CD4-positive, alpha-beta T cell treated with Interleukin-17A for 1 hour (primary cell): ENCODE measurements at places on chromosomes 6 and 20.

- DNase-seq, result no peak
Measured at GRCh38 chr6:7424967-7425807, 35.6 kb downstream of the RIOK1 start.

DNA sequence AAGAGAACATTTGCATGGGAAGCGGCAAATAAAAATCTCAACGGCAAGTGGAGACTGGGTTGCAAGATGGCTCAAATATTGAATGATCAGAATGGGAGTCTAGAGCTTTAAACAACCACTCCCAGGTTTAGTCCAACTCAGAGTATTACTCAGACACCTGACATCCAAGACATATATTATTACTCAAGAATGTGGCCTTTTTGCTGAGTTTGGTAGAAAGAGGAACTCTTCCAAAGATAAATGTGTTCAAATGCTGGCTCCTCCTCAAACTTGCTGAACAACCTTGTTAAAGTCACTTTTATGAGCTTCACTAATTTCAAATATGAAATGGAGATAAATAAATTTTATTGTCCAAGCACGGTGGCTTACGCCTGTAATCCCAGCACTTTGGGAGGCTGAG is 77.8 kb downstream of the ESR1 start:
- DNase-seq, result no peak

GRCh38 chr6:117481278-117481925 is 1.1 kb upstream of the DCBLD1 start:
- peak; percentile 14 for DNase-seq

DNA sequence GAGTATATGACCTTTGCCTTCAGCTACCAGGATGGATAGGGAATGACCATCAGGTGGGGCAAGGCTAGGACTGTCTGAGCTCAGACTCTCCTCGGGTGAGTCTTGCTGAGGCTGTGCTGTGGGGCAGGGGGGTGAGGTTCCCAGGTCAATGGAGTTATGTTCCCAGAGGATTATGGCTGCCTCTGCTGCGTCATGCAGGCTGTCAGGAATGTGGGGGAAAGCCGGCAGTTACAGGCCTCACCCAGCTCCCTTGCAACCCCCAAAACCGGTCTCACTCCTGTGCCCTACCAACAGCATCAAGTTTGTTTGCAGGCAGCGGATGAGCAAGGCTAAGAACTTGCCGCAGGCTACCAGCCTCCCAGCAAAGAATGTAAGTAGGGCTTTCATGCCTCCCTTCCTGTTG is 93.5 kb downstream of the ESR1 start:
- DNase-seq, result no peak

- no peak for DNase-seq
Measured at GRCh38 chr6:44306710-44307109, 6.4 kb downstream of the AARS2 start.

DNA sequence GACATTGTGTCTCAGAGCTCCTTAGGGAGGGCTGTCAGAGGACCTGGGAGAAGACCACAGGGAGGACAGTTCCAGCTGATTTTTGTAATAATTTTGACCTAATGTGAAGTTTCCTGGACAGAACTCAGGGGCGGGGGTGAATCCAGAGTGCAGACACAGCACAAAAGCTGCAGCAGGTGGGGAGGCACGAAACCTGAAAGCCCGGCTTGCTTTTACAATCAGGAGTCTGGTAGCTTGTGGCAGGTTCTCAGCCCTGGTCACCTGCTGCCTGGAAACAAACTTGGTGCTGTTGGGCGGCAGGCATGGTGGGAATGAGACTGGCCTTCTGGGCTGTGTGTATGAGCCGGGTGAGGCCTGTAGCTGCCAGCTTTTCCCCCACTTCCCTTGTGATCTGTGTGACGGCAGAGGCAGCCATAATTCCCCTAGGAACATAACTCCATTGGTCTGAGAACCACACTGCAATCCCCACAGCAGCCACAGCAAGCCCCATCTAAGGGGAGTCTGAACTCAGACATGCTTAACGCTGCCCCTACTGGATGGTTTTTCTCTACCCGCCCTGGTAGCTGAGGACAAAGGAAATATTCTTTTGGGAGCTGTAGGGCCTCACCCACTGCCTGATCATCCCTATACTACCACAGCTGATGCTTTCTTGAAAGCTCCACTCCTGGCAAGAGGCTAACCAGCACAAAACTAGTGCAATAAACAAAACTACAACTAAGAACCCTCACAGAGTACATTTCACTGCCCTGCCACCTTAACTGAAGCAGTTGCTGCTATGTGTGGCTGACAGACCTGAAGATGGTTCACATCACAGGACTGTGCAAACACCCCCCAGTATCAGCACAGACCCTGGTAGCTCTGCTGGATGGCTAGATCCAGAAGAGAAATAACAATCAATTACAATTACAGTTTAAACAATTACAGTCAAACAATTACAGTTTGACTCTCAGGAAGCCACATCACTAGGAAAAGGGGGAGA is 1055.1 kb upstream of the GJE1 start:
- no peak for DNase-seq

DNA sequence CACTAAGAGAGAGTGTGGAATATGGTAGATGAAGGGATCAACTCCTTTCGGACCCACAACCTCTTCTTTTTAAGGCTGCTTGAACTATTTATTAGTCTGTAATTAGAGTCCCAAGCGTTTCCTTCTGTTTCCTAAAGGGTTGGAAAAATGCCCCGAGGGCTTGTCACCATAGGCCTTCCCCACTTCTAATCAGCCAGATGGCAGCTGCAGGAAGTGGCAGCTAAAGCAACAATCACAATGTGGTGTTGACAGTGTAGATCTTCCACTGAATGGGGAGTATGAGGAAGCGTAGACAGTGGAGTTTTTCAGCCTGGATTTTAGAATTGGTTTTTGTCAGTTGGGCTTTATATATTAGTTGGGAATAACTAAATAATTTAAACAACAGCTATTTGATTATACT is 40.6 kb downstream of the SLC35D3 start:
- no peak for DNase-seq

DNA sequence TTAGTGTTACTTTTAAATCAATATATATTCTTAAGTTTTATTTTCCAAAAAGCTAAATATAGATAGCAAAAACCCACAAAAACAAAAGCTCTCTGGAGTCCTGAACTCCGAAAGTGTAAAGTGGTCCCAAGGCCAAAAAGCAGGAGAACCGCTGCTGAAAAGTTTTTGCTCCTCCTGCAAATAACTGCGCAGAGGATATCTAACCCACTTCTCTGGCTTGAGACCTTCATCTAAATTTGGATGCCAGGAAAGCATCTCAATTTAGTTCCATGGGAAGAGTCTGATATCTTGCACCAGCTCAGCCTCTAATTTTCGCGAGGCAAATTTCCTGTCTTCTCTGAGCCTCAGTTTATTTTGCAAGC is 523 bp downstream of the MRPS10 start:
- no peak for DNase-seq

DNA sequence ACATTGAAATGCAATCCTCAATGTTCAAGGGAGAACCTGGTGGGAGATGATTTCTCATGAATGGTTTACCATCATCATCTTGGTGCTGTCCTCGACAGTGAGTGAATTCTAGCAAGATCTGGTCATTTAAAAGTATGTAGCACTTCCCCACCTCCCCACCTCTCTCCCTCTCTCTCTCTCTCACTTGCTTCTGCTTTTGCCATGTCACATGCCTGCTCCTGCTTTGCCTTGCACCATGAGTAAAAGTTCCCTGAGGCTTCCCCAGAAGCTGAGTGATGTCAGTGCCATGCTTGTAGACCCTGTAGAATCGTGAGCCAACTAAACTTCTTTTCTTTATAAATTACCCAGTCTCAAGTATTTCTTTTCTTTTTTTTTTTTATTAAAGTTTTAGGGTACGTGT is 60.5 kb downstream of the DST start:
- no peak for DNase-seq

GRCh38 chr6:136784910-136785746 is 7.1 kb downstream of the MAP3K5 start:
- peak; percentile 49 for DNase-seq

- no peak for DNase-seq
Measured at GRCh38 chr6:108337721-108338120, 42.9 kb downstream of the AFG1L start.

DNA sequence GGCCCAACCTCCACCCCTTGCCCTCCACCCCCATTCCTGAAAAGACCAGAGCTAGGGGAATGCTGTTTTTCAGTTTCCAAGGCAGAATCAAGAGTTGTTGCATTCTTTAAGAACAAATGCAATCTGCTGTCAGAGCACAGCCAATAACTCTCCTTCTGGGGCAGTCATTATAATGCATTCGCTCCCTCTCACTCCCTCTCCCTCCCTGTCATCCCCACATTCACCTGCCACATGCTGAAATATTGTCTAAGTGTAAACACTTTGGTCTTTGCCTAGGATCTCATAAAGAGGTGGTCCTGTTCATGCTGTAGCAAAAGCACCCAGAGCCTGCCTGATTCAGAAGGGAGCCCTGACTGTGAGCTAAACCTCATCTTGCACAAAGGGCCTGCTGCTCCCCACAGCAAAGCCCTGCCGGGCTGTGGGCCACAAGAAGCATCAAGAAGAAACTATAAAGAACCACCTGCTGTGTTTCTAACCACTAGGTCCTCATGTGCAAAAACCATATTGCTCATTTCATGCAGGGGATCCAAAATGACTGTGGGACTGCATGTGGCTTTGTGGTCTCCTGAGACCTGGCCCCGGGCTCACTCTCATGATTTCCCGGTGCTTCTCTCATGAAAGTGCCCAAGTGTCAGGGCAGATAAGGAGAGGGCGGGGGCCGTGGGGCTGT is 85.6 kb downstream of the GPR6 start:
- DNase-seq, result no peak

- peak; percentile 59 for DNase-seq
Measured at GRCh38 chr20:35768731-35769664, 2.8 kb upstream of the PHF20 start.

DNA sequence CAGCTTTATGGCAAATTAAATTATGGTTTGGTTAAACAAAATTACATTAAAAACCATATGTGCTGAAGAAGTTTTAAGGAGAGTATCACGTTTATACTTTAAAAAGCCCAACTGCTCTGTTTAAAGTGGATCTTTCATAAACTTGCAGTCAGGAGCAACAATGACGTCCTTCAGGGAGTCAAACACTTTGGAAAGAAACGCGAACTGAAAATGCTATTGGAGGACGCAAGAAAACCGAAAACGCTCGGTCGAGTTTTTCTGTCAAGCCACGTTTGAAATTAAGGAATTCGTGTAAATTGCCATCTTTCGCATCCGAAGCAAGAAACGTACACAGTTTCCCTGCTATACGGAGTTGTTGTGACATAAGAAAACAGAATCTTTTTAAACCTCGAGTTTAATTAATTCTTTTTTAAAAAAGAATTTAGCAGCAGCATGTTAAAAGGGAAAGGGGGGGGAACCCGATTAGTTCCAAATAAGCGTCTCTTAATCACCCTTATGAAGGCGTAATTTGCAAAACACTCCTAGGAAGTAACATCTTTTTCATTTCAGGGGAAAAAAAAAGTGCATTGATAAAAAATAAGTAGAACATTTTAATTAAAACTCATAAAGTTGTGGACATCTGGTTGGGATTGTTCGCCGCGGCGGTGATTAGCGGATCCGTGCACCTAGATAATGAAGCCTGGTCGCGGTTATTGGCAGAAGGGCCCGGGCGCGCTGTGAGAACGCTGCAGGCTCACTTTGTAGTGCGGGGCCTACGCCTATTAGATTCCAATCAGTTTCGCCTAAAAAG is 295.4 kb downstream of the TFAP2C start:
- DNase-seq, result no peak

GRCh38 chr20:62196286-62196685 is 13.5 kb downstream of the MTG2 start:
- no peak for DNase-seq

DNA sequence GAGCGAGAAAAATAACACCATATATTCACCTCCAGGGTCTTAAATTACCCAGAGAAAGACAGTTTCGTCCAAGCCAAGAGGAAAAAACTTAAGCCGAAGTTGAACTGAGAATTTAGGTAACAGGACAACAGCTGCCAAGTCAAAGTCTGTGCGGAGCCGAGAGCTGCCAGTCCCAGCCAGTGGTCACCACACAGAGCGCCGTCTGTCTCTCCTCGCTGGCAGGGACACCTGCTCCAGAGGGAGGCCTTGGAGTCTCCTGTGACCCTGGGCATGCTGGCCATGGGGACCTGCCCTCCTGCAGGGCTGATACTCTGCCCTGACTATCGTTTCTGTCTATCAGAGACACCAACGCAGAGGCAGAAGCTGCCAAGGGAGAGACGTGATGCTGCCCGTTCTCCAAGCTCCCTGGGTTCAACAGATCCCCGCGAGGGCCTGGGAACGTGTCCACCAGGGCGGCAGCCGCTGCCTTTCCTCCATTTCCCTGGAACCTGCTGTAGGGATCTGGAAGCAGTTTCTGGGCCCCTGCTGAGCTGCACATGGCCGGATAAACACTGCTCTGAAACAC is 341.3 kb downstream of the SMOC2 start:
- DNase-seq, result no peak

DNA sequence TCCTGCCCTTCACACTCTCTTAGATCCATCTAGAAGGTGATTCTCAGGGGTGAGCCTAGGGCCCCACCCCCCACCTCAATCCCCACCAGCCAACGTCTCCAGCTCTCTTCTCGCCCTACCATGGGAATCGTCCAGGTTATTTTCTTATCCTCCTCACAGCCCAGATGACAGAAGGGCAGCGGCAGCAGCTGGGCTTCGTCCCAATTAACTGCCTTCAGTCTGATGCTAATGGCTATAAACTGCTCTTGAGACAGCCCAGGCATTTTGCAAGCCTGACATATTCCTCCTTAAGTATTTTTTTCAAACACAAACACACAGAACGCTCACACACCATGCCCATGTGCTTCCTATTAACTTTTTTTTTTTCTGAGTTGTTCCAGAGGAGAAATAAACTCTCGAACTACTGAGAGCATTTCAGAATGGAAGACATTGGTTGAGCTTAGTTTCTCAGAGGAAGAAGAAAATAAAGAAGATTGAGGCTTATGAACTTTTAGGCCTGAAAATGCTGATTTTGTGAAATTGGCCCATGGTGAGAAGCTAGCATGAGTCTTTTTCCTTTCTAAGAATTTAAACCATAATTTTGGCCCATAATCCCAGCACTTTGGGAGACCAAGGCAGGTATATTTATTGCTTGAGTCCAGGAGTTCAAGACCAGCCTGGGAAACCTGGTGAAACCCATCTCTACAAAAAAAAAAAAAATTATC is 124.6 kb downstream of the EYA2 start:
- DNase-seq, result no peak
